Sciatic nerve (tissue), 2 donors: ENCODE measurements at places on chromosomes 16 and 17.

DNA sequence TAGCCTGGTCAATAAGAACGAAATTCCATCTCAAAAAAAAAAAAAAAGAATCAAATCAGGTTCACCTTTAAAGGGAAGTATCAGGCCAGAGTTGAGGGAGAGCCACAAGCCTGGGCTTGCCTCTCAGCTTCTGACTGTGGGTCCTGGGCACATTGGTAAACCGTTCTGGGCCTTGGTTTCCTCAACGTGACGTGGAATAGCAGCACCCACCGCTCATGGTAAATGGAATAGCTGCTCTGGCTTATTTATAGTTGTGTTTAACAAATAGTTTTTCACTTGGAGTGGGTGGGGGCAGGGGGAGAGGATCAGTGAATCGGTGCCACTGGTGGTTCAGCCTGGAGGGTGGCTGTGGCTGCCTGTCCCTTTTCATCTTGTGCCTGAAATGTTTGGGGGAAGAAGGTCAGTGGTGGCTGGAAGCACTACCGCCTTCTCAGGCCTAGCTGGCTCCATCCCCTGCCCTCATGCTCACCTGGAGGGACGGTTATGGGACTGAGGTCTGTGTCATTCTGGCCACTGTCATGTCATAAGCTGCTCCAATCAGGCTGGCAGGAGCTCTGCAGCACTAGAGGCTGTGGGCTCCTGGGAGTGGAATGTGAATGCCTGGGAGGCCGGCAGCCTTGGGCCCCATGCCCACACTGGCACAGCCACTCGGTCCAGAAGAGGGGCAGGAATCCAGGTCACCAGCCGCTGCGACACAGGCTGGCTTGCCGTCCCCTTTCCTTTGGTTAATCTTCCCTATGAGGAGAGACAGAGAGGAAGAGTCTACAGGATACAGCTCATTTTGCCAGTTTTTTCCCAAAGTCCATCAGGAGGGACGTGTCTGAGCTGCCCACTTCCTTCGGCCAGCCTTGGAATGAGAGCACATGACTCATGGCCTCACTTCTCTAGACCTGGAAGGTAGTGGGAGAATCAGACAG lies 27.0 kb downstream of the CCR7 start:
- DNase-seq, result peak; percentile 63

DNA sequence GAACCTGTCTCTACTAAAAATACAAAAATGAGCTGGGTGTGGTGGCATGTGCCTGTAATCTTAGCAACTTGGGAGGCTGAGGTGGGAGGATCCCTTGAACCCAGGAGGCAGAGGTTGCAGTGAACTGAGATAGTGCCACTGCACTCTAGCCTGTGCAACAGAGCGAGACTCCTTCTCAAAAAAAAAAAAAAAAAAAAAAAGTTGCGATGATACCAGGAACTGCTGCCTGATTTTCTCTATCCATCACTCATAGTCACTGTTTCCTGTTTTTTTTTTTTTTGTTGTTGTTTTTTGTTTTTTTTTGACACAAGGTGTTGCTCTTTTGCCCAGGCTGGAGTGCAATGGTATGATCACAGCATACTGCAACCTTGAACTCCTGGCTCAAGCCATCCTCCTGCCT lies 59.2 kb downstream of the ABCC1 start:
- no peak for DNase-seq

- DNase-seq, result no peak
Observed at GRCh38 chr17:9346296-9346926, 229.2 kb downstream of the STX8 start.

GRCh38 chr17:81388612-81389367 lies 6.5 kb upstream of the BAHCC1 start:
- no peak for DNase-seq

GRCh38 chr17:37179893-37180292 lies 195.9 kb upstream of the C17orf78 start:
- DNase-seq, result no peak

GRCh38 chr16:920717-921116 lies 50.1 kb downstream of the LMF1 start:
- no peak for DNase-seq

DNA sequence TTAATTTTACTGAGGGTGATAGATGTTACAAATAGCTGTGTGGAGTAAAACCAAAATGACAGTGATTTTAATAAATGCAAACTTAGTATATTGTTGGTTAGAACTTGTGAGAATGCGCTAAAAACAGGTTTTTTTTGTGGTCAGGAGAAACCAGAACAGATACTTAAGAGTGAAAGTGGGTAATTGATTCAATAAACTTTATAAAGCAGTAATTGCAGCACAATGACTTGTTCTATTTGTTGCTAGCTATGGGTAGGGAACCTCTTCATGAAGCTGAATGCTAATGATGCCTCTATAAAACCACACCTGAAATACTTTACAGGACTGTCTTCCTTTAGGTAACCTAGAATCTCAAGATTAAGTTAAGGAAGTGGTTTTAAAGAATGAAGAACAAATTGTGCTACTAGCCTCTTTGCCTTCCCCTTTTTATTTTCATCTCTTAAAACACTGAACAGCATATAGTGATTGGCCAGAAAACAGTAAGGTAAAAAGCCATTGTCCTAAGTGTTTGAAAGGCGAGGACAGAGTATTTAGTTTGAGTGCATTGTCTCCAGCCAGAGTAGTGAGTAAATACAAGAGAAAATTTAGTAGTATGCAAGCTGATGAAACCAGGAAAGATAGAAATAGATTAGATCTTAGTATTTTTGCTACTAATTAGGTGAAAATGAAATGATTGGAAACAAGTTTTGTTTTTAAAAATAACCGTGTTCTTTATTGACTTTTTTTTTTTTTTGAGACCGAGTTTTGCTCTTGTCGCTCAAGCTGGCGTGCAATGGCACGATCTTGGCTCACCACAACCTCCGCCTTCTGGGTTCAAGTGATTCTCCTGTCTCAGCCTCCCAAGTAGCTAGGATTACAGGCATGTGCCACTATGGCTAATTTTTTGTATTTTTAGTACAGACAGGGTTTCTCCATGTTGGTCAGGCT lies 6.0 kb downstream of the GGNBP2 start:
- DNase-seq, result no peak

GRCh38 chr17:76382803-76383545 lies 1.4 kb upstream of the SPHK1 start:
- DNase-seq, result no peak

DNA sequence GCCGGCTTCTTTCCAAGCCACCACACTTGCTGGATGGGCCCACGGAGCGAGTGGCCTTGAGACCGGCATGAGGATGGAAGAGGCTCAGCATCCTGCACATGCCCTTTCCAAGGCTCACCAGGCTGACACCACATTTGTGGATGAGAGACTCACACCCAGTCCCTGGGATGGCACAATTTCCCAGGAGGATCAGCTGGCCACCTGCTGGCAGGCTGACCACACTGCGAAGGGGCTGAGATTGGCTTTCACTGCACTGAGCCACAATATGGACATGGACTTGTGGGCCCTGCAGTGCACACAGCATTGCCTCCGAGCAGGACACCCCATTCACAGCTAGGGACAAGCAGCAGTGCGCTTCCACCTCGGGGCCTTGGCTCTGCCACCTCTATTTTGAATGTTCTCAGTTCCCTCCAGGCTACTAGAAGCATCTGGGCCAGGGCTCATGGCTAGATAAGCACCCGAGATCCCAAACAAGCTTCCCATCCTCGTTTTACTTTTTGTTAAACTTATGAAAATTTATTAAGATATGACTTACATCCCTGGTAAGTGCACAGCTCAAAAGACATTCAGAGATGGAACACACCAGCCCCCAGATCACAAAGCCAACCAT lies 25.3 kb upstream of the KSR1 start:
- DNase-seq, result no peak

DNA sequence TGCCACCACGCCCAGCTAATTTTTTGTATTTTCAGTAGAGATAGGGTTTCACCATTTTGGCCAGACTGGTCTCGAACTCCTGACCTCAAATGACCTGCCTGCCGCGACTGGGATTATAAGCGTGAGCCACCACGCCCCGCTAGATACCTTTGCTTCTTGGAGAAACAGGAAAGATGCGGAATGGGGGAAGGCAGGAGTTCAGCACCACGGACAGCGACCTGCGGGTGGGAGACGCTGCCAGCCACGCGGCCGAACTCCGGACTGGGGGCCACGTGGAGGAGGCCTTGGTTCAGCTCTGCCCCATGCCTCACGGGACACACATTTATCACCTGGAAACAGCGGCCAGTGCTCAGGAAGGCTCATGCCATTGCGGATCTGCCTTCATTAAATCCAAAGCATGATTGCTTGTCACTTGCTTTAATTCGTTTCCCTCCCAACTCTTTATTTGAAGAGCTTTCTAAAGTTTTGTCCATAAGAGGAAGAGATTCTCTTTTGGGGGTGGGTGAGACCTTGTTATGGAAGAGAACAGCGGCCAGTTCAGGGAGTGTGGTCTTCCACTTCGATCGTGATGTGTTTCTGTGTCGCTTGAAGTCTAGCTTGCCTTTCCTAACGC lies 219.9 kb downstream of the ENGASE start:
- peak; percentile 76 for DNase-seq

DNA sequence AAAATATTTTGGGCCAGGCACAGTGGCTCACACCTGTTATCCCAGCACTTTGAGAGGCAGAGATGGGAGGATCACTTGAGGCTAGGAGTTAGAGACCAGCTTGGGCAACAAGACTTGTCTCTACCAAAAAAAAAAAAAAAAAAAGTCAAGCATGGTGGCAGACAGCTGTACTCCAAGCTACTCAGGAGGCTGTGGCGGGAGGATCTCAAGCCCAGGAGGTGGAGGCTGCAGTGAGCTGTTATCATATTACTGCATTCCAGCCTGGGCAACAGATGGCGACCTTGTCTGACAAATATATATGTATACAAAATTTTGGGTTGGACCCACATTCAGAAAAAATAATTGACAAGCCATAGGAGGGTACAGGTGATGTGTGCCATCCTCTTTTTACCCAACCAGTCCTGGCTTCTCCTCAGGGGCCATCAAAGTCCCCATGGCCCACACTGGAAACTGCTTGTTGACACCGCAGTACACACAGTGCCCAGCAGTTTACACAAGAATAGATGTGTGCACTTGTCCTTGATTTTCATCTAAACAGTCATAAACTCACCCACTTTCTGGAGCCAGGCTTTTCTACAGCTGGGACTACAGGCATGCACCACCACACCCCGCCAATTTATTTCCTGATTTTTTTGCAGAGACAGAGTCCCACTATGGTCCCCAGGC lies 1.7 kb downstream of the CES2 start:
- no peak for DNase-seq

DNA sequence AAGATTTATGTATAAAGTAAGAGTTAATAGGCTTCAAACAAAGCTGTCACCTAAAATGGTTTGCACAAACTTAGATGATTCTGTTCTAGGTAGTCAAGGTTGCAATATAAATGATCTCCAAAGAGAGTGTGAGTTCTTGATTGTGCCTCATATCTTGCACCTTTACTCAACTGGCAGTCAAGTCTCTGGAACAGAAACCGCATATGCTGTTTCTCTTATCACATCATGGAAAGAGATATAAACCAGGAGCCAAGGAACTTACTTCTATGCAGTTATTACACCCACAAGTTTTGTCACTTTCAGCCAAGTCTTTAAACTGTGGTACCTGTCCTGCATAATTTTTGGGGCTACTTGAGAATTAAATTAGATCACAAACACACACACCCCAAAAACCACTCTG lies 5.2 kb downstream of the SSH2 start:
- no peak for DNase-seq

- DNase-seq, result no peak
Observed at GRCh38 chr17:164303-165235, 16.9 kb downstream of the DOC2B start.

GRCh38 chr16:24737916-24738594 lies 8.6 kb downstream of the TNRC6A start:
- DNase-seq, result no peak

- no peak for DNase-seq
Observed at GRCh38 chr16:2702871-2703745, 16.9 kb downstream of the PRSS27 start.

GRCh38 chr17:55635253-55635914 lies 87.3 kb downstream of the TMEM100 start:
- no peak for DNase-seq

DNA sequence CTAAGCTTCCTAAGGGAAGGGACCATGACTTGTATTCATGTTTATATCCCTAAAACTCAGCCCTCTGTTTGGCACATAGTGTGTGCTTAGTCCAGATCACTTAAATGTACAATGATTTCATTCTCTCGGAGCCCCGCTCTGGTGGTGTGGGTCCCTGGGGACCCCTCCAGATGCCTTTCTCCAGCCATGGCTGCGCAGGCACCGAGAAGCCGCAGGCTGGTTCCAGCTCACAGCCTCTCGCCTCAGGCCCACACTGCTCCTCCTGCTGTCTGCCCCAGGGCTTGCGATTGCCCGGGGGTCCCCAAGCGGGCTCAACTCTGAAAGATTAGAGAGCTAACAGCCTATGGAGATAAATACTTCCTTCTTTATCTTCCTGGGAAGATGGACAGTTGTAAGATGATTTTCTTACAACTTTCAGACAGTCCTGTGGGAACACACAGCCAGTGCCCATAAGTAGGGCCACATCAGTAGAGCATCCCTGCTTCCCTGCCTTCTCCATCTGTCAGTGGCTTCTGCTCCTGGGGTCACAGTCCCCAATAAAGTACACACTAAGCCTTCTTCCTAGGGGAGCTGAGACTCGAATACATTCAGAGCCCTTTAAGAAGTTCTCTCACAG lies 66.2 kb downstream of the CENPV start:
- no peak for DNase-seq

DNA sequence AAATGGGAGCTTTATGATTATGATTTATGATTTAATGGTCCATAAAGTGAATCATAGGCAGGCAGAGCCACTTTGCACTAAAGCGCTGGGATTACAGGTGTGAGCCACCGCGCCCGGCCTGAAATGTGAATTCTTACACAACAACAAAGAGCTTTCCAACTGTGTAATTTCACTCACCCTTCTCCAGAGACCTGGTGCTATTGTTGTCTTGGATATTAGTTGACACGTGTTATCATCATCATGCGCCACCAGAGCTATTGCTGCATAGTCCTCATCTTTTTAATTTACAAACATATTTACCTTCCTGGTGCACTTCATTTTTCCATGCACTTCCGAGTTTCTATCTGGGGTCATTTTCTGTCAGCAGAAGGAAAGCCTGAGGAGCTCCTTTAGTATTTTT lies 4.8 kb upstream of the UTS2R start:
- no peak for DNase-seq

GRCh38 chr17:50425682-50426471 lies at the start of gene ACSF2:
Gene ACSF2 (plus strand): TSS chr17:50426218. CDS start chr17:50426262, 44 bp downstream.
- DNase-seq, result peak; percentile 84

GRCh38 chr17:16463358-16464302 lies 28.4 kb downstream of the LRRC75A start:
- no peak for DNase-seq

DNA sequence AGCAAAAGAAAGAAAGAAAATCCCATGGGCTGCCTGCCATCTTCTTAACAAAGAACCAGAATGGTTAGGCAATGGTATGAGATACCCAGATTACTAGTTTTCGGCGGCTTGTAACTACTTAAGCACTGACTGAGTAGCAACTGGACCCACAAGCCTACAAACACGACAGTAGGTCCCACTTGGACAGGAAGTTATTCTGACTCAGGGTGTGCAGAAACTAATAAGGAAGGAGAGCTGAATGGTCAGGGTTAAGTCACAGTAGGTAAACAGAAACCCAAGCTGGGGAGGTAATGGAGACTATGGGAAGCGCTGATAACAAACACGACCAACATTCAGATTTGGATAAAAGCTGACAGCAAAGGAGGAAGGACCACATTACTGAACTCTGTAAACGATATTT lies 10.4 kb upstream of the HLF start:
- DNase-seq, result no peak

- DNase-seq, result no peak
Observed at GRCh38 chr17:7392696-7393612, 1.4 kb downstream of the PLSCR3 start.
